ENCODE measurements at places on chromosomes 6 and 20. TPM values are rescaled to one million over a fixed set of nuclear protein-coding genes. Genes with fewer than 3 reads are reported as not detected.

DSP gene
- total RNA-seq, result 5.2 TPM

NT5E gene
- total RNA-seq, result 19.2 TPM

SIRPB1 gene
- 3.8 TPM for total RNA-seq

SLC25A27 gene
- 22.3 TPM for total RNA-seq

DNA sequence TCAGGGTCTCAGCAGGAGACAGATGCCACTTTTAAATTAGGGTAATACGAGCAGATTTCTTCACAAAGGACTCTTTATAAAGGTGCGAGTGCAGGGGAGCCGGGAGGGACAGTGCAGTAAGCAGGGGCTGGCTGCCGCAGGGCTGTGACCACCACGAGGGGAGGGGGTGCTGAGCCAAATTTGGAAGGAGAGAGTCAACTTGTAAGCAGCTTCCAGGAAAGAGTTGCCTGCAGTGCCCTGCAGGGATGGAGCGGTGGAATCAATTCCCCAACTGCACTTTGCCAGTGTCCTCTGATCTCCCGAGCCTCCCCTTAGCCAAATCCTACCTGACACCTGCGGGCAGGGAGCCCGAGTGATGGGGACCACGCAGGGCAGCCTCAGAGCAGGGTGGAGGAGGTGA, 13.9 kb upstream of the CCDC167 start:
- DNase-seq, result no peak

- no peak for DNase-seq
These were observed 95.3 kb upstream of the MAN1A1 start for GRCh38 chr6:119444642-119445557.

DNA sequence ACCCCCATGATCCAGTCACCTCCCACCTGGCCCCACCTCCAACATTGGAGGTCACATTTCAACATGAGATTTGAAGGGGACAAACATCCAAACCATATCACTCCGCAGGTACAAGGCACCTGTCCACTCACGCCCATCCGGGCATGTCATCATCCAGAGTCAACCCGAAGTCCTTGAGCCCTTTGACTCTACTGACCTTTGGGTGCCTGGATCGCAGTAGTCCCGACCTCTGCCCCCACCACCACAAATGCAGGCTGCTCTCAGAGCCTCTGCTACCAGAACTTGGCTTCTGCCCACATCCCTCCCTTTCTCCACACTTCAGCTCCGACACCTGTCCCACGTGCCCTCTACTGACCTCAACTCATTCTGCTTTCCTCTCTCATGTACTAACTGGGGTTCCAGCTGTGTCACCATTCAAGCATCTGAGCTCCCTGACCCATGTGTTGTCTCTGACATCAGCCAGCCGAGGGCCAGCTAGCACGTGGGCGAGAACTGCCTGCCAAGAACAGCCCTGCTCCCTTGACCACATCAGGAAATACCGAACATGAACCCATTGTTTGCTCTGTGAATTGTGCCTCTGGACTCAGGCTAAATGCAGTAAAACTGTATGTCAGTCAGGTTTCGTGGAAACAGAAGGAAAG, 498.3 kb upstream of the SULF2 start:
- DNase-seq, result no peak

DNA sequence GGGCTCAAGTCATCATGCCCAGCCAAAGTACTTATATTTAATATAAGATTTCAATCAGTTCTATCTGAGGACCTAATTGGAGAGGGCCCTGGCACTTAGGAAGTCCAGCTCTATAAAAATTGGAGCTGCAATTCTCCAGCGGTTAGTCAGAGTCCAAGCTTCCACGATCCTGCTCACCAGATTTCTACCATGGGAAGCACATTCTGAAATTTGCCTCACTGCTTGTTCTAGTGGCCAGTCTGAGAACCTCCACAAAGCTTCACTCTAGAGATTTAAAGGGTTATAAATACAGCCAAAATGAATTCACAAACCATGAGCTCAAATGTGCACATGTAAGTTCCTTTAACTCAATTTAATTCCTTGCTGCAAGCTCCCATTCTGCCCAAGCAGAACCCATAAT, 33.5 kb downstream of the PNLDC1 start:
- DNase-seq, result no peak

- DNase-seq, result no peak
These were observed 54.6 kb upstream of the ECHDC1 start for GRCh38 chr6:127397729-127398630.

GRCh38 chr6:149480502-149481280, 4.1 kb downstream of the ZC3H12D start:
- no peak for DNase-seq

GRCh38 chr20:17896193-17896723, 72.3 kb downstream of the SNX5 start:
- DNase-seq, result no peak

GRCh38 chr6:23841116-23841515, 284.9 kb upstream of the NRSN1 start:
- DNase-seq, result no peak

GRCh38 chr20:7703551-7703961, 236.7 kb downstream of the HAO1 start:
- no peak for DNase-seq

GRCh38 chr6:99341862-99342455, 7.5 kb downstream of the FAXC start:
- peak; percentile 34 for DNase-seq

- DNase-seq, result no peak
These were observed 210.8 kb downstream of the ARHGAP18 start for GRCh38 chr6:129498950-129499842.

GRCh38 chr6:25645916-25646315, 6.1 kb upstream of the SCGN start:
- DNase-seq, result peak; percentile 7
